Smooth muscle cell of bladder (primary cell): ENCODE measurements at places on chromosomes 5 and 9. TPM values are rescaled to one million over a fixed set of nuclear protein-coding genes. Genes with fewer than 3 reads are reported as not detected.

ANKRD55 gene
- total RNA-seq, result not detected in 2 replicates

PDGFRB gene
- 97.1 and 121 TPM in 2 replicates for total RNA-seq

MCCC2 gene
- 10.4 and 15.1 TPM in 2 replicates for total RNA-seq

MAST4 gene
- total RNA-seq, result 3.3 and 4.9 TPM in 2 replicates

TTC39B gene
- total RNA-seq, result 10.4 and 11.4 TPM in 2 replicates

PRSS3 gene
- 14.6 and 28.4 TPM in 2 replicates for total RNA-seq

BTNL8 gene
- total RNA-seq, result not detected in 2 replicates

ZNF189 gene
- 16.2 and 19.0 TPM in 2 replicates for total RNA-seq

TAL2 gene
- not detected in 2 replicates for total RNA-seq

FOXI1 gene
- total RNA-seq, result not detected in 2 replicates

CMYA5 gene
- total RNA-seq, result 1.3 and 3.0 TPM in 2 replicates

NSUN2 gene
- total RNA-seq, result 38.5 and 49.6 TPM in 2 replicates

TXN gene
- total RNA-seq, result 408 and 464 TPM in 2 replicates

OR1J2 gene
- 0.14 TPM in 1 of 2 replicates, not detected in the other for total RNA-seq

ARHGEF37 gene
- total RNA-seq, result 0.57 and 2.4 TPM in 2 replicates

SEMA6A gene
- 0.43 and 0.74 TPM in 2 replicates for total RNA-seq

ZNF883 gene
- total RNA-seq, result 1.2 and 1.8 TPM in 2 replicates

CTSV gene
- 0.28 and 0.37 TPM in 2 replicates for total RNA-seq

RNF183 gene
- not detected in 2 replicates for total RNA-seq

PHF24 gene
- total RNA-seq, result under 0.01 TPM in 1 of 2 replicates, not detected in the other

DPYSL3 gene
- 106 and 119 TPM in 2 replicates for total RNA-seq

RECK gene
- total RNA-seq, result 47.4 and 67.4 TPM in 2 replicates

IL5 gene
- total RNA-seq, result not detected in 2 replicates

LURAP1L gene
- 71.4 and 73.5 TPM in 2 replicates for total RNA-seq

TNIP1 gene
- 60.0 and 67.9 TPM in 2 replicates for total RNA-seq

CDKN2AIPNL gene
- 23.8 and 29.9 TPM in 2 replicates for total RNA-seq

CBY3 gene
- total RNA-seq, result not detected in 2 replicates

STPG3 gene
- total RNA-seq, result not detected in 2 replicates

RELL2 gene
- 2.1 and 2.8 TPM in 2 replicates for total RNA-seq

PCDHA4 gene
- total RNA-seq, result 0.14 and 0.37 TPM in 2 replicates
